Activated CD4-positive, alpha-beta T cell treated with anti-CD3 and anti-CD28 coated beads, Interleukin-2, amount 50 U/mL, for 48 hours (primary cell): ENCODE measurements at places on chromosomes 7 and 10.

- no peak for DNase-seq
Observed at GRCh38 chr7:40909346-40909980, 774.7 kb downstream of the SUGCT start.

DNA sequence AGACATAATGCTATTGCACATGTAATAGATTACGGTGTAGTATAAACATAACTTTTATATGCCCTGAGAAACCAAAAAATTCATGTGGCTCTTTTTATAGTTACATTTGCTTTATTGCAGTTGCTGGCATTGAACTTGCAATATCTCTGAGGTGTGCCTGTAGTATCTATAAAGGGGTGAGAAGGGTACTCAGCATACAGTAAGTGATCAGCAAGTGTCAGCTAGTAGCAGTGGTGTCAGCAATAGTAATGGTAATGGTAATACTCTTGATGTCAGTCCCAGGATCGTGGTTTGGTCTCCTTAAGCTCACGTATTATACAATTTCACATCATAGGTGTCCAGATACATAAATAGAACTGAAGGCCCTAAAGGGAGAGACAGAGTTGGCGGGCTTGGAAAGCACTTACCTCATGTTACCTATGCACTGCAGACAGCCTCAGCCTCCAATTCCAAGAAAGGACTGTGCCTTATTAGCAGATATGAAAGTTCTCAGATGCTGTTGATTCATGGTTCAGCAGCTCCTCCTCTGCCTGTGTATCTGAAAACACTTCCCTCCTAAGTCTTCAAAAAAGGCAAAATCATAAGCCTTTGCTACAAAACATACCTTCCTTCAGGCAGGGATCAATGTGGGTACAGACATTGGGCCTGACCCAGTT is 6.6 kb upstream of the GIMAP7 start:
- no peak for DNase-seq

- no peak for DNase-seq
Observed at GRCh38 chr7:51299391-51300133, 17.0 kb downstream of the COBL start.

- DNase-seq = no peak
Observed at GRCh38 chr7:17209101-17209500, 89.4 kb upstream of the AHR start.

- no peak for DNase-seq
Observed at GRCh38 chr7:134866617-134867016, 87.2 kb downstream of the CALD1 start.

DNA sequence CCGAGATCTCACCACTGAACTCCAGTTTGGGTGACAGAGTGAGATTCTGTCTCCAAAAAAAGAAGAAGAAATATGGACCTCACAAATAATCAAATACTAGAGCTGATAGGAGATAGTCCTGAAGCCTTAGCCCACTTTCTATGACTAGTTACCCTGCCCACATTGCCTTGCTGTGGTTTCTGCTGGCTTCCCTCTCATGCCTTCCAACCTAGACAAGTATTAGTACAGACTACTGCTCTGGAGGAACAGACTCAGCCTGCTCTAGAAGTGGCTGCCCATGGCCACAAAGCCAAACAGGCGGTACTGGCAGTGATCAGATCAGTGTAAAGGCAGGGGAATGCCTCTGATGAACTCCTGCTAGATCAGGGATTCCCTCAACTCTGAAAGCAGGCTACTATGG is 89.7 kb upstream of the PRKAR2B start:
- DNase-seq = no peak

DNA sequence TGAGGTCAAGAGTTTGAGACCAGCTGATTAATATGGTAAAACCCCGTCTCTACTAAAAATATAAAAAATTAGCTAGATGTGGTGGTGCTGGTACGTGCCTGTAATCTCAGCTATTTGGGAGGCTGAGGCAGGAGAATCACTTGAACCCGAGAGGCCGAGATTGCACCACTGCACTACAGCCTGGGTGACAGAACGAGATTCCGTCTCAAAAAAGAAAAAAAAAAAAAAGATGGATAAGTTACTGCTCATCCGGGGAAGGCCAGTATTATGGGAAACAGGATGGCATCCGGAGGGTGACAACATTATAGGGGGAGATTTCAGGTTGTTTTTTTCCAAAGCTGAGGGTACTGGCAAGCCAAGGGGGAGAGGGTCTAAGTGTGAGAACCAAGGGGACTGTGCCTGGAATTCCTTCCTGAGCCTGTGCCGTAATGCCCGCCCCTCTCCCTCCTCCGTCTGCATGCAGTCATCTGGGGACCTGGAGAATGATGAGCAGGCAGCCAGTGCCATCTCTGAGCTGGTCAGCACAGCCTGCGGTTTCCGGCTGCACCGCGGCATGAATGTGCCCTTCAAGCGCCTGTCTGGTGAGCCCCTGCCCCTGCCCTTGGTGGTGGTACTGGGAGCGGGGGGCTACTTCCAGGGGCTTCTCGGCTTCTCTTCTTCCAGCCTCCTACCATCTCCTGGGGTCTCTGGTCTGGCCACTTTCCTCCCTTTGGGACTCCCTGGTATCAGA is 4.4 kb downstream of the LAMTOR4 start:
- no peak for DNase-seq

DNA sequence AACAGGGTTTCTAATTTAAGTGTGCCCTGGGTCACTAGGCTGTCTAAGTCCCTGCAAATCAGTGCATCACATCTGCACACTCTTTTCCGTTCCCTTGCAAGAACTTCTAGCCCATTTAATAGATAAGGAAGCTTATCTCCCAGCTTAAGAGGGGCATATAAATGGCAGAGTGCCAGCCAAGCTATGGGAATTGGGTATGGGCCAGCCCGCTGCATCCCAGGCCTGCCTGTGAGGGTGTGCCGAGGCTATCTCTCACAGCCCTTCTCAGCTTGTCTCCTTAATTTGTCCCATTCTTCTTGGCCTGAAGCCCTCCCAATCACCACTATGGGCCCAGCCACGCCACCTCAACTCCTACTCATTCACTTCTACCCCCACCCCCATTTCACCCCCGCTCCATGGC is 14.7 kb downstream of the AQP1 start:
- no peak for DNase-seq

DNA sequence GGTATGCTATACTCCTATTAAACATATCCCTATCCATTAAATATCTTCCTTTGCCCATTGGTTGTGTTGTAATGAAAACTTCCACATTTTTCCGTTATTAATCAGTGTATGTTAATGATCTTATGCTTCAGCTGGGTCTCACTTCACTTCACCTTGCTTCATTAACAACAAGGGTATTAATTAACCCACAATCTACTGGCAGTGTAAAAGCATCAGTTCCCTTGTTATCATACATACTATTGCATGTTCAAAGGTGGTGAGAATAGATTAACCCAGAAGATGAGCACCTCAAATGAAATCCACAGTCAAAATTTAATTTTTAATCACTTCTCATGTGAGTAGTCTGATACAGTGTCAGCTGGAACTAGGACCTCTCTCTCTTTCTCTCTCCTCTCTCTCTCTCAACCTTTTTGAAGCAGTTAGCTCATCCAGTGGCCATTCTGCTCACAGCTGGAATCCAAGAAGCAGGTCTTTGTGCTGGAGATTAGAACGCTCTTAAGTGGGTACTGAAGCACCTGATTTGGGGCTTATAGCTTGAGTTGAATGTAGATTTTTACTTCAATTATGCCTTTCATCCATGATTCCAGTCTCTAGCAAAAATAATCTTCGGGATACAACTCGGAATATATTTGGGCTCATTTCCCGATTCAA is 172.3 kb downstream of the RAPGEF5 start:
- DNase-seq = no peak

GRCh38 chr10:124415210-124415609 is 3.5 kb downstream of the OAT start:
- DNase-seq = no peak

- DNase-seq = no peak
Observed at GRCh38 chr7:112080441-112080840, 125.8 kb downstream of the DOCK4 start.

- DNase-seq = no peak
Observed at GRCh38 chr10:51999096-51999495, 299.7 kb upstream of the CSTF2T start.

DNA sequence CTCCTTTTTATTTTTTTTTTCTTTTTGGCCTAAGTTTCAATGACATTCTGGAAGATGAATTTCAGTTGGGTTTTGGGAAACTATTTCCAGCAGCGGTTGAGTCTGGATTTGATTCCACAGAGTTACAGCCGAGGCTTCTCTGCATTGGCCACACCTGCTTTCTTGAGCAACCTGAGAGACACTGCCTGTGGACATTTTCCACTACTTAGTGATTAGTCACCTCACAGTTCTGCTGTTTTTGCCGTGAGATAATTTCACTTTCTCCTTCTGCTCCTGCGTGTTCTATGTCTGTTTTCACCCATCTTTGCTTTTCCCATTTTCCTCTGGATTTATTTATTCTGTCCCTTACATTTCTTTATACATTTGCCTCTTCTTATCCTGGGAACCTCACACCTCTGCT is 243.0 kb downstream of the BICC1 start:
- no peak for DNase-seq

DNA sequence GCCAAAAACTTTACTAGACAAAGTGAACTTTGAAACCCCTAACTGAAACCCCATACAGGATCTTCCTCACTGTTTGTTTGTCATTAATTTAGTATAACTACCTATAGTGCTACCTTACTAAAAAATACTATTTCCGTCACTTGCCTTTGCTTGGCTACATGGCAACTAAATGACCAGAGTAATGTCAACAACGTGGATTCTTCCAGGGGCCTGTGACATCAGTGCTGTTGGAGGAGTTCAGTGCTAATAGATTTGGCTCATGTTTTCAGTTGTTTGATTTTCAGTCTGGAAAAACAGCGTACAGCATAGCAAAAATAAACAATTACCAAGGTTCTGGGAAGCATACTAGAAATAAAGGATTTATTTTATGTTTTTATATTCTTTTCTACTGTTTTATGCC is 3.0 kb upstream of the ASB15 start:
- DNase-seq = no peak

DNA sequence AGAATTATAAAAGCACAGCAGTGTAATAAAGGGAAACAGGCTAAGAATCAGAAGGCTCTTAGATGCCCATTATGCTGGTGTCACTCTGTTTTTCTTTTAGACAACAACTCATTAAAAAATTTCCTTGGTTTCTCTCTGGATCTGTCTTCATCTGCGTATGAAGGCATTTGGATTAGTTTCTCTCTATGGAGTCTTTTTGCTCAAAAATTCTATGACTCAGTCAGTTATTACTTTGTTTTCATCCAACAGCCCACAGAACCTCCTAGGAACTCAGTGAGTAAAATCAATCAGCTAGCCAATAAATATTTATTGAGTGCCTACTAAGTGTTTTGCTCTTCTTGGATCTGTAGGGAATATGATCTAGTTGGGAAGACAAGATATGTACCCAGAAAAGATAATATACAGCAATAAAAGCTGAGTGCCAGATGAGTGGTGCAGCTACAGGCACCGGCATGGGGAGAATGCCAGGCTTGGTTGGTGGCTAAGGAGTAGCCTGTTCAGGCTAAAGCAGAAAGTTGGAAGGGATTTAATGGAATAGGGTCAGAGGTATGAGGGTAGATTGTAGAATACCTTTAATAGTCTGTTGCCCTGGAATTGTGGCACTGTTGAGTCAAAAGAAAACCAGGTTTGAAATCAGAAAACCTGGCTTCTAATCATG is 156.2 kb downstream of the LRRC4 start:
- DNase-seq = no peak

DNA sequence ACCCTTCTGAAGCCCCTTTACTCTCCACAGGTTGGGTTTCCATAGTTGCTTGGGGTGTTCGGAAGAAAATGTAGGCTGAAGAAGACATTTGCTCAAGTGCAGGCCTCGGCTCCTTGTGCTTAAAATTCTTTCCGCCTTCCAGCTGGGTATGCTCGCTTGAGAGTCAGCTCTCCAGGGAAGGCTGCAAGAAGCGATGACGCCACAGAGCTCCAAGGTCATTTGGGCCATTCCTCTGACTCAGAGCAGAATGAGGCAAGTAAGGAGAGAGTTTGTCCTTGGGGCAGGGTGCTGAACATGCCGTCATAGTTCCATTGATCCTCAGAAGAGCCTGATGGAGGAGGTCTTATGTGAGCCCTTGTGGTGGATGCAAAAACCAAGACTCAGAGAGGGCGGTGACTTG is 27.4 kb upstream of the HSPA12A start:
- DNase-seq = no peak

- no peak for DNase-seq
Observed at GRCh38 chr10:105188737-105189462, 547.8 kb downstream of the SORCS3 start.

DNA sequence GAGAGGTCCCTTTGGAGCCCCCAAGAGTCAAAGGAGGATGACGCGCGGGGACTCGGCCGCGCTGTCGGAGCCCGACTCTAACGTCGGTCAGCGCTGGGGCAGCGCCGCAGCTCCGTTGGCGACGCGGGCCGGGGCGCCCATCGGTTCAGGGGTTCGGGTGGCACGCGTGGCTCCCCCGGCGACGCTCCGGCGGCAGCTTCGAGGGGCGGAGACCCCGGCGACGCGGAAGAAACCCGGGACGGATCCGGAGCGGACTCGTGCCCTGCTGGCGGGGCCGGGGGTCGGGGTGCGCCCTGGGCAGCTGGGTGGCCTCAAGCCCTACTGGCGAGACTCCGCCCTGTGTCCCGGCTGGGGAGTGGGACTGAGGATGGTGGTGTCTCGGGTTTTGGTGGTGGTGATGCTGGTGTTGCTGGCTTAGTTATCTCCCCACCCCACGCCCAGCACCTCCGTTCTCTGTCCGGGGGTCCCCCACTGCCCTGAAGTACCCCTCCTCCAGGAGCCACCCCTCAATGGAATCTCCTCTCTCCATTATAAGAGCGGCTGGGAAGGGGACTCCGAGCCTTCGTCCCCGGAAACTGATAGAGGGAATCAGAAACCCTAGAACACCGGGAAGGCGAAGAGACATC is at the start of gene NAT16:
Gene NAT16, minus strand, starts transcription at position 164 of the 626 bp plus-strand sequence. CDS start 5,486 bp downstream, outside the sequence.
- no peak for DNase-seq

DNA sequence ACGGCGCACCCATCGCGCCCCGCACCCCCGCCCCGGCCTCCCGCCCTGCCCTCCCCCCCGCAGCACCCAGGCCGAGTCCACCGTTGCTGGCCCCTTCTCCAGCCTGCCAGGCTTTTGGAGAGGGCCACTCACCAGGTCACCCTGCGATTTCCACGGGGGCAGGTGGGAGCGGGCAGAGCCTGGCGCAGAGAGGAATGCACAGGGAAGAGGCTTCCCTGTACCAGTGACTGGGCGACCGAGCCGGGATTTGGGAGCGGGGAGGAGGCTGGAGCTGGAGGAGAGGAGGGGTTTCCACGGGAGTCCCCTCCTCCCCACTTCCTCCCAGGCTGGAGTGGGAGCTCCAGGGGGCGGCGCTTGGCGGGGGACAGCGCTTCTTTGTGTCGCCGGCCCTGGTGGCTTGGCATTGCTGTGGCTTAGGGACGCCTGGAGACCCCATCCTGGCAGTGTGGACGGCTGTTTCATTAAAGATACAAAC is 19.3 kb downstream of the TCAF1 start:
- no peak for DNase-seq

- DNase-seq = no peak
Observed at GRCh38 chr7:40356312-40356711, 221.5 kb downstream of the SUGCT start.
